ENCODE measurements at places on chromosomes 6 and 20.

- no peak for DNase-seq
These were observed 61.0 kb downstream of the ENPP1 start for GRCh38 chr6:131868836-131869235.

GRCh38 chr6:160929361-160929760 is 62.2 kb upstream of the MAP3K4 start:
- DNase-seq, result no peak

DNA sequence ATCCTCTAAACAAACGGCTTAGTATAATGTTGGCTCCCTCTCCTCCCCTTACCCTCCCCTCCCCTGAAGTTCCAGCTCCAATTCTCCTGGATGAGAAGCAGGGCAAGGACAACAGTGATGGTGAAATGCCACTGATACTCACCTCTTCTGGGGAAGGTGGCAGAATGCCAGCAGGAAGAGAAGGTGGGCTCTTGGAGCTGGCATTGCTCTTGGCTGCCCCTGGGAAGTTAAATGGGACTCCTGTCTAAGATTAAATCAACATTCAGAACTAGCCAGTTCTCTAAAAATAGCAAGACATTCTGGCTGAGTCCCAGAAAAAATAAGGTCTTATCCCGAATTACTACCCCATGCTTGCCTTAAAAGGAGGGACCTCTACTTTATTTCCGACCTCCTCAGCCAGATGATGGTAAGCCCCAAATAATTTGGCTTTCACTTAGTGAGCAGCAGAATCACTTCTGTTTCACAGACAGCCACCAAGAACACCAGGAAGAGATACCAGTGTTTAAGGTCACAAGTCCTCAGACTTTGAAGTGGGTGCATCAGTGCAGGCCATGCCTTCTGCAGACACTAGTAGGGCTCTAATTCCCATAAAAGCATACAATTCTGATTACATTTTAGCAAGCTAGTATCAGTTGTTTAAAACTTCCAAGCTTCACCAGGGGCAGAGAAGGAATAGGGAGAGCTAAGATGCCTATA is 46.0 kb upstream of the IL17A start:
- DNase-seq, result no peak

DNA sequence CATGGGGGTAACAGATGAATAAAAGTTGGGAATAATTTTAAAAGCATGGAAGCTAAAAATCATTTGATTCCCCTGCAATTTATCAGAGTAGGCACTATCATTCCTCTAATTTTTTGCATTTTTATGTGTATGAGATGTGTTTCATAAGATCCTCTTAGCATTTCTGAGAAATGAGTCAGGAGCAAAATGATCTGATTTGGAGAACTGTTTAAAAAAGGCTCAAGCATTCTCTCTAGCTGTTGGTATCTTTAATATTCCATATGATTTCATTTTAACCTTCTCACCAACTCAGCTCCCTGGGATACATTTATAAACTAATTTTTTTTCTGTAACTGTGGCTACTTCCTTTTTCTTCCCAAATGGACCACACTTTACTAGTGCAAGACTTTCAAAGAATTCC is 60.9 kb downstream of the MCHR2 start:
- no peak for DNase-seq

DNA sequence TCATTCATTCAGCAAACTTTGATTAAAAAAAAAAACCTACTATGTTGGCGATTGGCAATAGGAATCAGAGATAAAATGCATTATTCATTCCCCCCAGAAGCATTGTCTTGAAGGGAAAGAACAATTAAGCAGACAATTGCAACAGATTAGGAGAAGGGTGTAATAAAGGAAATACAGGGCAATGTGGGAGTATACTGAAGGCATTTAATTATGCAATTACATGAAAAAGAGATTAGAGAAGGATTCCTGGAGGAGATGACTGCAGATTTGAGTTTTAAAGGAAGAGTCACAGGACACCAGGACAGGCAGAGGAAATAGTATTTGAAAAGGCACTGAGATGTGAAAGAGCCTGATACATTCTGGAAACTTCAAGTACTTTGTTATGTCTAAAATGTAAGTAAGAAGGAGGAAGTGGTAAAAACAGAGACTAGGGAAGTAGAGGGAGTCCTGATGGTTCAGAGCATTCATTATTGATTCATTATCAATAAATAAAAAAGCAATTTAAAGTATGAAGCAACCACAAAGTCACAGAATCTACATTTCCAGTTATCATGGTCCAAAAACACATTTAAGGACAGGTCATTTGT is 43.7 kb downstream of the THEMIS start:
- DNase-seq, result no peak

DNA sequence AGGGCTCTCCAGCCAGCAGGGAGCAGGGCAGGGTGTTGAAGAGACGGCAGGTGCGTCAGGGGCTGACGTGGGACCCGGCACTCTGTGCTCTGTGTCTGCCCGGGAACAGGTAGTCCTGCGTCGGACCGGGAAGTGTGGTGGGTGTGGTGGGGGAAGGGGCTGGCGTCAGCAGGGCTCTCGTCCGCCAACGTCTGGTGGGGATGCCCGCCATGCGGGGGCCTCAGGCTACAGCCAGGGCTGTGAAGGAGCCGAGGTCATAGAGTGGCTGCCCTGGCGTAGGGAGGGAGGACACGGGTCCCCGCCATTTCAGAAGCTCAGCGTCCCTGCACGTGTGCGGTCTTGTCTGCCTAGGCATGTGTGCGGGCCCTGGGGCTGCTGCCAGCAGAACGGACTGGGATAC is 25.3 kb downstream of the DNAJC5 start:
- DNase-seq, result no peak

DNA sequence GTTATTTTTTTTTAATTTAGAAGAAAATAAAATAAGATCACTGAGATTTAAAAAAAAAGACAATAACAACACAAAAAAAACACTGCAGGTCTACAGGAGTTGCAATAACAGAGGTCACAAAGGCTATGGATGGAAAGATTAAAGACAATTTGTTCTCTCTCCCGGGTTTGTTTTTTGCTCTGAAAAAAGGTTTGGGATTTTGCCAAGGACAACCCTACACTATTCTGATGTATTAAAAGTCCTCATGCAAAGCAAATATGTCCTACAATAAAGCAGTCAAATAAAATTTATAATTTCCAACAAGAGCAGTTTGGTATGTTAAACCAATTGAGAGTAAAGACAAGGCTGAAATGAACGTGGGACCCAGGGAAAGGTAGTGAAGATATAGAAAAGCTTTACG is 55.6 kb downstream of the PTPRK start:
- no peak for DNase-seq

DNA sequence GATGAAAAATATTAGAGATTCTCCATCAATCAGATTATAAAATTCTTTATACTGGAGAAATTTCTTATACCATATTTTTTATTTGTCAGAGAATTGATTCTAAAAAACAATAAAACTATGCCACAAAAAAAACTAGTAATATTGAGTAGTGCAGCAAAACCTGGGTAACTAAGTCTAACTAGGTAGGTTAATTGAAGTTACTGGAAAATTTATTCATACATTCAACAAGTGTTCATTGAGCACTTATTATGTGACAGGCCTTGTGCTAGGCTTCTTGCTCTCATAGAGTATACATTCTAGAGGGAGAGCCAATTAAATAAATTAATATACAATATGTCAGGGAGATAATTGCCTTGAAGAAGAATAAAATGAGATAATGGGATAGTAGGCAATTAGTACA is 189.4 kb downstream of the EYA4 start:
- no peak for DNase-seq

DNA sequence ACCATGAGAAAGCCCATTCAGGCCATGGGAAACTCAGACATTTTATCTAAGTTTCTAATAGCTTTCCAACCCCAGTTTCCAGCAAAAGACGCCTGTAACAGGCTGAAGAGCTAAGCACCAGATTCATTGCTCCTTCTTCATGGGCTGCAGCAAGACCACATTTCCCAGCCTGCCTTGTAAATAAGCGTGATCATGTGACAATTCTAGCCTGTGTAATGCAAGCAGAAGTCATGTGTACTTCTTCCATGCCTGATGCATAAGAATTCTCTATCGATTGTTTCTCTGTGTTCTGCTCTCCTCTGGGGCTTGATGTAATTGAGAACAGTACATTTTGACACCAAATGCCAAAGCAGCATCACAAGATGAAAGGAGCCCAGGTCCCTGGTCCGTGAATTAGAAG is 6.8 kb downstream of the PCSK2 start:
- DNase-seq, result no peak

DNA sequence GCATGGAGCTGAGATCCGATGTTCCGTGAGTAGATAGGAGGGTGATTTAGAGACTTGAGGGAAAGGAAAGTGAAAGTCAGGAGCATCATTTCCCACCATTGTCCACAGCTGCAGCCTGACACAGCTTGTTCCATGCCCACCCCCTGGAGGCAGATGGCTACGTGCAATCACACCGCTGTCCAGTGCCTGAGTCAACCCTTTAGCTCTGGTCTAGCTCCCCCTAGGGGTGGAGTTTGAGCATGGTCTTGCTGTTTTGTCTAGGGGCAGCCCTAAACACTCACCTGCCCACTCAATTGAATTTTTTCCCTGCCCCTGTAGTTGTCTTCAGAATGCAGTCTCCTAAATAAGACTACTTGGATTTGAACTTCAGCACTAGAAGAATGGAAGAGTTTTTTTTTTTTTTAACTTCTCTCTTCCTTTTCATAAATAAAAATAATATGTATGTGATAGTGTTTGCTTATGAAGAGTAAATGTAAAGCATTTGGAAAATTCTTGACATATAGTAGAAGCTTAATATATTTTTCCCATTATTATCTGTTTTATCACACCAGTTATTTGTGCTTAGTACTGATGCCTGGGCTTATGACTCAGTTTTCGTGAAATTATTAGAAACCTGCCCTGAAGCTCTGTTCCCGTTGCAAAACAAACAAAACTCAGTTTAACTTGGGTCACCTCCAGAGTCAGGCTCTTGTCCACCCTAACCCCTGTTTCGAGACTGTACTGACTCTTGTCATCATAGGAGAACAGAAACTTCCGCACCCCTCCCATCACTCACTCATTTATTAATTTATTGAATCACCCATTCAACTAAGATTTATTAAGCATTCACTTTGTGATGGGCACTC is 814.8 kb downstream of the MAFB start:
- peak; percentile 70 for DNase-seq

DNA sequence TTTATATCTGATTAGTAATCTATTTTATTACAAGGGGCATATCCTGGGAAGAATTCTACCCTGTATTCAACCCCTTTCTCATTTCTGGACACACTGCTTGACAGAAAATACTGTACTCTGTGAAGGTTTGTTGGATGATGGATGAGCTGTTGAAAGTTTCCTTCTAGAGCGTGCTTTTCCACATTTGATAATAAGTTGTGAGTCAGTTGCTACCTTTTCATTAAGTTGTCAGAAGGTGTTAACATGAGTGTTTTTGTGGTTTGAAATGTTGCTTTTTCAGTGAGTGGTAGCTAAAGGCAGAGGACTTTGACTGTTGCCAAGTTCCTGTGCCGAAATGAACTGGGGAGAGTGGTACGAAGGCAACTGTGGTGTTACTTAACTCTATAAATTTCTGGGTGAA is 3.9 kb upstream of the ECI2 start:
- DNase-seq, result no peak

DNA sequence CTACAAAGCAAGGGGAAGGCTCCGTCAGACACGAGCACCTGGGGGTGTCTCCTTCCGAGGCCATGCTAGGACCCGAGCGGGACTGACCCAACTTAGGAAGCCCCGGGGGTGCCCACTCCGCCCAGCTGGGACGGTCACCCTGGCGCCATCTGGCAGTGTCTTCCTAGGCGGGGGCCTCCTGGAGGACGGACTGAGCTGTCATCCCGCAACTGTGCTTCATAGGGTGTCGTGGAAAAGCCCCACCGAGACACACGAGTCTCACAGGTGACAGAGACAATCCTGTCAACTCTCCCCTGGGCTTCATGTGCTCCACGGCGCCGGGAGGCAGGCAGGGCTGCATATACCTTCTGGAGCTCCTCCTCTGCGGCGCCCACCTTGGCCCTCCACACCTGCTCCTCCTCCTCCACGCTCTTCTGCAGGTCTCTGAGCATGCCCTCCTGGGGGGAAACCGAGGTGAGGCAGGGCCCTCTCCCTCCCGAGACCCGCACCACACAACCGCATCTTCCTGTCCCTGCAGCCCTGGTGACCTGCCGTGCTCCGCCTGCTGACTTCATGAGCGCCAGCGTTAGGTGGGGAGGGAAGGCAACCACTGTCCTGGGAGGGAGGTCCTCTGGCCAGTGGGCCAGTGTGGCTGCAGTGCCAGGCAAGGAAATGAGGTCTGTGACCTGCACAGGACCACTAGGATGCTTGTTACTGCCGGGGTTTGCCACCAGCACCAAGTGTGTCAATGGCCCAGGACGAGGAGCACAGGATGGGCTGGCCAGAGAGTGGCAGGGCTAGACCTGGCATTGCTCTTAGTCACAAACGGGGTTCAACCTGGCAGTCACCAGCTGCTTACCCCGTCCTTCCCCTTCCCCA is 50.7 kb downstream of the DSTN start:
- DNase-seq, result no peak

DNA sequence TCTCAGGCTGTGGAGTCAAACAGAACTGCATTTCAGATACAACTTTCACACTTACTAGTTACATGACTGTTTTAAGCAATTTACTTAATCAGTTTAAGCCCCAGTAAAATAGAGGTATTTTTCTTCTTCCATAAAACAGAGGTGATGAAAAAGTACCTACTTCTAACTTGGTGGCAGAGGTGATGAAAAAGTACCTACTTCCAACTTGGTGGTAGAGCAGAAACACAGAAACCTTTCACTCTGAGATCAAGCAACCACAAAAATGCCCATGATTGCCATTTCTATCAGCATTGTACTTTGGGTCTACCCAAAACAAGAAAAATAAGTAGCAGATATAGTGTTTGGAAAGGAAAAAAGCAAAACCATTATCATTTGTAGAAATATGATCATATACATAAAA is 148.7 kb downstream of the OPRM1 start:
- no peak for DNase-seq

DNA sequence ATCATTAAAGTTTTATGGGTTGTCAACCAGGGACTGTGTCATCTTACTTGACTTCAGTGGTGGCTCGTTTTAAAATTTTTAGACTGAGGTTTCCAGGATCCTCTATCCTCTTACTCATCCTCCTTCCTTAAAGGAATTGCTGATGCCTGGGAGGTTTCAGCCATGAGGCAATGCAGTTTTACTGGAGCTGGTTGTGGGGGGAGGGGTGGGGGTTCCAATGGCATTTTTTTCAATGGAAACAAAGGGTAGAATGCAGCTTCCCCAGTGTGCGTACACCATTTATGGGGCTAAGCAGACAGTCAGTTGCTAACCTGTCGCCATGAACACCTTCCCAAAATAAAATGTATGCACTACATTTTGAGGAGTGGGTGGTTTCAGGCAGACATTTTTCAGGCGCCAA is 88.0 kb downstream of the METTL24 start:
- no peak for DNase-seq

- DNase-seq, result no peak
These were observed 31.4 kb downstream of the SLC35F1 start for GRCh38 chr6:117938311-117938995.

- DNase-seq, result no peak
These were observed 25.9 kb downstream of the SHLD1 start for GRCh38 chr20:5776077-5776476.

Measured in common myeloid progenitor, CD34-positive (primary cell).